ENCODE measurements at places on chromosomes 7 and 10. TPM values are rescaled to one million over a fixed set of nuclear protein-coding genes. Genes with fewer than 3 reads are reported as not detected.

The IL2RA gene
- total RNA-seq, result not detected

The FAM237B gene
- not detected for total RNA-seq

The FAM131B gene
- 0.80 TPM for total RNA-seq

DNA sequence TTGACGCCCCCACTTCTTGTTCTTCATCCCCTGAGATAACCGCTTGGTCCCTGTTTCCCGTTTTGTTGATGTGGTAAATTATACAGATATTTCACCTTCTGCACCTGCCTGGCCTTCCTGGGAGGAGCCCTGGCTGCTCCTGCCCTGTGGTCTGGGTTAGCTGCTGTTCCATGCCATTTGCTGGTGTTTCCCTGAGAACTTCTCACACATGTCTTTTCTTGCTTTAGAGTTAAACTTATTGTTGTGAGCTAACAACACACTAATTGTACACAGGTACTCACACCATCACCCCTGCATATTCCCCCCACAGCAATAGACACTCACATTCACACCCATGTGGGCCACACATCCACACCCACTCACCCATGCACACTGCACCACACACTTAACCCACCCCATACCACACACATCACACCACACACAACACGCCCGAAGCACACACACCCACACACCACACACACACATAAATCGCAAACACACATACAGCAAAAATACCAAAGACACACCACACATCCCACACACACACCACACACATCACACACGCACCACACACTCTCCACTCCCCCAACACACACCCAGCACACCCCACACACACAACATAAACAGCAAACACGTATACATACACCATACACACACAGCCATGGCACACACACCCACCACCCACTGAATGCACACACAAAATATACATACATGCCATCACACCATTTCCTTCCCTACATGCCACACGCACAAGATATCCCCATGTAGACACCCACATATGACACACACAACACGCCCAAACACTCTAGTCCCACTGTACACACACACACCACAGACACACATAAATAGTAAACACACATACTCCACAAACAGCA, 19.4 kb upstream of the ANTXRL start:
- H3K27me3 ChIP-seq, result no peaks in the 10 kb centered on the region
- H3K4me3 ChIP-seq, result no peak overlapping the region
- H3K4me1 ChIP-seq, result peaks cover 7% of the 10 kb centered on the region
- DNase-seq, result no peak
- H3K27ac ChIP-seq, result no peak overlapping the region

- H3K4me1 ChIP-seq, result 0 out of 2 replicates have a peak, but pooled peaks cover 8% of the 10 kb centered on the region
- no peak overlapping the region for H3K27ac ChIP-seq
- DNase-seq, result no peak
Measured at GRCh38 chr7:100562195-100563099, 11.3 kb downstream of the SAP25 start.

DNA sequence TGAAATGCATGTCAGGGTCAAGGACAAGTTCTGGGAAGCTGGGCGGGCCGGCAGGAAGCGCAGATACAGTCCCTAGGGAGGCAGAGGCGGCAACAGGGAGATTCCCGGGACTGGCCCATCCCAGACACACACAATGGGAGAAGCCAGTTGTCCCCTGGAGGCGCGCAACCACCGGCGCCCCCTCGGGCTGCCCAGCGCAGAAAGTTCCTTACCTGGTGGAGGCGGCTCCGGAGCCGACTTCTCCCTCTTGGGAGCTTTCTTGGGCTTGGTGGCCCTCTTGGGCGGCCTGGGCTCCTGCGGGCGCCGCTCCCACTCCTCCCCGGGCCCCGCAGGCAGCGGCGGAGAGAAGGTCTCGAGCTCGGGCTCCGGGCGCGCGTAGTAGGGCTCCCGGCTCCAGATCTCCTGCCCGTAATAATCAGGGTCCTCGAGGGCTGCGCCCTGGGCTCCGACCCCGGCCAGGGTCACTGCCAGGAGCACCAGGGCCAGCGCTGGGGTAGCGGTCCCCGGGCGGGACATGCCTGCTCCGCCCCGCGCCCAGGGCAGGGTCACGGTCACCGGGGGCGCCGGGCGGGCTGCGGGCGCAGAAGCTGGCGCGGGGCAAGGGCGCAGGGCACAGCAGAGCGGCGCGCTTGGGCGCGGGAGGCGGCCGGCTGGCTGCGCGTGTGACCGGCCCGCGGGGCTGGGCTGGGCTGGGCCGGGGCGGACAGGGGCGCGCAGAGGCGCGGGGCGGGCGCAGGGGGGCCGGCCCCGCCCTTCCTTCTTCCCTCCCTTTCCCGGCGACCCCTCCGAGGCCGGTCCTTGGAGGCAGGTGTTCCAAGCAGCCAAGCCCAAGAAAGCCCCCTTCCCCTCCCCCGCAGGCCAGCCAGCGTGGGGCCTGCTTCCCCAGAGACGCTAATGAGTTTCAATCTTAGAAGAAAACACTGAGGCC, at the start of gene CPXM2:
CPXM2 (minus strand) TSS at position 664 of the 928 bp plus-strand sequence; CDS start at position 516, 148 bp downstream.
- no peaks in the 10 kb centered on the region for H3K36me3 ChIP-seq
- H3K27me3 ChIP-seq, result peaks cover 55% of the 10 kb centered on the region
- H3K27ac ChIP-seq, result no peak within 1 kb of the TSS

DNA sequence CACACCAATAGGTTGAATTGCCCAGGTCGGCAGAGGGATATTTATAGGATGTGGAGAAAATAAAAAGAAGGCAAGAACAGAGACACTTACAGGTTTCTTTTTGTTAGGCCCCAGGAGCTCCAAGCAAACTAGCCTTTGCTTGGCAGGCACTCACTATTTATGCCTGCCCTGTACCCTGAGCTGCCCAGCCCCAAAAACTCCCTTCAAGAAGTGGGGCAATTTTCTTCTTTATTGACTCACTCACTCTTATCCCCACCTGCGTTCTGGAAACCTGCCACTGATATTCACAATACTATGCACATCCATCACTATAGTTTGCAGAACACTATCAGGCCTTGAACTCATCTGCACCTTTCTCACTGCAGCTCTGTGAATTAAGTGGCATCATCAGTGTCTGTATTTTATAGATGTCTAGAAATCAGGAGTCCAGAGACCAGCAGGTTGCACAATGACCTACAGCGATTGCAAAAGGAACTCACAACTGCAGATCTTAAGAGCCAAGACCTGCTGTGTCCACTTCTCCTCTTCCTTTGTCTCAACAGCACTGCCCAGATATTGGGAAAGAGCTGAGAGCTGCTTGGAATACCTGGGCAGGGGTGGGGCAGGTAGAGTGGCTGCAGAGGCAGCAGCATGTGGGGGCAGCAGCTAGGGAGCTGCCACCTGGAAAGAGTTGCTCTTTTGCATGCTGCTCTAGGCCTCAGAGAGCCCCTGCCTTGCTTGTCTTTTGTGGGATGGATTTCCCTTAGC, at the start of gene SFTPD:
SFTPD (minus strand) TSS at position 130 of the 747 bp plus-strand sequence. CDS start 2,446 bp downstream, outside the sequence.
- no peaks in the 10 kb centered on the region for H3K36me3 ChIP-seq
- peaks cover 27% of the 10 kb centered on the region for H3K4me1 ChIP-seq
- peak; percentile 96 for DNase-seq
- no peak within 1 kb of the TSS for H3K4me3 ChIP-seq
- H3K27me3 ChIP-seq, result peaks cover 15% of the 10 kb centered on the region

- no peak overlapping the region for H3K4me3 ChIP-seq
- no peaks in the 10 kb centered on the region for H3K36me3 ChIP-seq
- H3K27me3 ChIP-seq, result no peaks in the 10 kb centered on the region
- DNase-seq, result no peak
- peak overlapping the region; percentile 35 for H3K27ac ChIP-seq
- H3K4me1 ChIP-seq, result peaks cover 15% of the 10 kb centered on the region
Measured at GRCh38 chr10:48390933-48391845, 84.7 kb downstream of the MAPK8 start.

DNA sequence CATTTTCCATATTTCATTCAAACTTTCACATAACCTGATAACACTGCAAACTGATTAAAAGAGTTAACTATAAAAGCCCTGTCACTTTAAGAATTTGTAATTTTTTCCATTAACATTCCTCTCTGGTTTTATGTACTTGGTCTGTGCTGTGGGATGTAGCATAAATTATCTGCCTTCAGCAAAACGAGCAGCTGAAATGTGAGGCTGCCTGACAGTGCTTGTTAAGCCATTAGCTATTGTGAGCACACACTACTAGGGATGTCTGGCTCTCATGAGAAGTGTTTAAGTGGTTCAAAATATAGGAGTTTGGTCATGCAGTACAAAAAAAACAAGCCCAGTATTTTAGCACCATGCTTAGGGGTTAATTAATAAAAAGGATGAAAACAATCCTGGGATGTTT, 63.0 kb downstream of the HOXA1 start:
- no peaks in the 10 kb centered on the region for H3K36me3 ChIP-seq
- peaks cover 22% of the 10 kb centered on the region for H3K4me1 ChIP-seq
- H3K4me3 ChIP-seq, result no peak overlapping the region

GRCh38 chr10:124737708-124738107, 6.5 kb downstream of the FAM53B start:
- no peaks in the 10 kb centered on the region for H3K27me3 ChIP-seq
- H3K4me3 ChIP-seq, result no peak overlapping the region
- H3K36me3 ChIP-seq, result no peaks in the 10 kb centered on the region
- DNase-seq, result no peak
- peaks cover 21% of the 10 kb centered on the region for H3K4me1 ChIP-seq

- peaks cover 24% of the 10 kb centered on the region for H3K4me1 ChIP-seq
- DNase-seq, result no peak
- H3K36me3 ChIP-seq, result no peaks in the 10 kb centered on the region
- no peaks in the 10 kb centered on the region for H3K27me3 ChIP-seq
Measured at GRCh38 chr10:61781969-61782403, 119.3 kb downstream of the CABCOCO1 start.

GRCh38 chr7:132066761-132067171, 509.5 kb downstream of the PLXNA4 start:
- H3K27ac ChIP-seq, result peak overlapping the region; percentile 70
- no peaks in the 10 kb centered on the region for H3K36me3 ChIP-seq
- H3K27me3 ChIP-seq, result no peaks in the 10 kb centered on the region

GRCh38 chr10:29189256-29189655, 99.6 kb upstream of the LYZL1 start:
- H3K27ac ChIP-seq, result no peak overlapping the region
- H3K4me3 ChIP-seq, result no peak overlapping the region
- H3K4me1 ChIP-seq, result no peaks in the 10 kb centered on the region
- H3K27me3 ChIP-seq, result no peaks in the 10 kb centered on the region
- H3K36me3 ChIP-seq, result no peaks in the 10 kb centered on the region

GRCh38 chr7:105014693-105015389, 836 bp downstream of the KMT2E start:
- H3K36me3 ChIP-seq, result no peaks in the 10 kb centered on the region
- peak; percentile 38 for DNase-seq
- H3K4me1 ChIP-seq, result peaks cover 54% of the 10 kb centered on the region

DNA sequence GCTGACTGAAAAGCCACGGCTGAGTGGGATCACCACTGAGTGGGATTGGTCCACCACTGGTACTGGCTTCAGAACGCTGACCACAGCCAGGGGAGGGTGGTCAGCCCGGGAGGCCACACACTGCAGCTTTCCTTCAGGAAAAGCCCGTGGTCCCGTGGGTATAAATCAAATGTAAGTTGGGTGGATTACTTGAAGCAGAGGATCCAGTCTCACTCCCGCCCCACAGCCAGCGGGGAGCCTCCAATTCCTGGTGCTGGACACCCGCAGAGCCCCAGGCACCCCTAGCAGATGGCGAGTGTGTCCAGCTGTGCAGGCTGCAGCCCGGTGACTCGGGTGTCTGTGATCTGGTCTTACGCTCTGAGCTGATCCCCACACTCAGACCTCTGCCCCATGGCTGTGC, 231.1 kb upstream of the ZNF32 start:
- no peaks in the 10 kb centered on the region for H3K36me3 ChIP-seq
- no peak overlapping the region for H3K4me3 ChIP-seq
- peaks cover 85% of the 10 kb centered on the region for H3K27me3 ChIP-seq
- H3K4me1 ChIP-seq, result no peaks in the 10 kb centered on the region

DNA sequence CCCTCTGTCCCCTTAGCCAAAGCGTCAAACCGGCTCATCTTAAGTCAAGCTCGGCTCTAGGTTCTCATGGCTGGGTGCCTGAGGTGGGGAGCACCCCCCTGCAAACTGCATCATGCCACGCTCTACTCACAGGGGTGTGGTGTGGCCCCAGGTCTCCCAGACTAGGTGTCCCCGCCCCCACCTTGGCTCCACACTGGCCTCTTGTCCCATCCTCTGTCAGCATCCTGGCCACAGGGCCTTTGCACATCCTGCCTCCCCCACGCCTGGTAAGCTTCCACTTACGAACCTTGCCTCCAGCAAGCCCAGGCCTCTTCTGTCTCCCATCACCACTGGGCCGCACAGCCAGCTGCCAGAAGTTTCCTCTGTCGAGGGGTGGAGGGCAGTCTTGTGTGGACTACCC, 20.2 kb upstream of the GRIFIN start:
- H3K4me1 ChIP-seq, result peaks cover 12% of the 10 kb centered on the region
- no peak overlapping the region for H3K27ac ChIP-seq
- DNase-seq, result no peak
- H3K4me3 ChIP-seq, result no peak overlapping the region
- H3K36me3 ChIP-seq, result no peaks in the 10 kb centered on the region

DNA sequence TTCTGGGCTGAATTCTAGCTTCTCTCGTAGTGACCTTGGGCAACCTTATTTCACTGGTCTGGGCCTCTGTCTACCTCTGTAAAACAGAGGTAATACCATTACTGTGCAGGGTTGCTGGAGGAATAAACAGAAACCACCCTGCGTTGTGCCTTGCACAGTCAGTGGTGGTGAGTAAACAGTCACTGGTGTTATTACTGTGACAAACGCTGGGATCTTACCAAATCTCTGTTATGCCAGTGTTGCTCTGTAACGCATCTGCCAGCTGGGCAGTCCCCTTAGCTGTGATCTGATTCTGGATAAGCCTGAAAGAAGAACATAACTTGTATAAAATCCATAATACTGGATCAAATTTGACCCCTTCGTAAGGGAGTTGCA, 49.4 kb downstream of the NOD1 start:
- 0 out of 2 replicates have a peak, but pooled peaks cover 4% of the 10 kb centered on the region for H3K4me1 ChIP-seq
- H3K27ac ChIP-seq, result no peak overlapping the region
- DNase-seq, result no peak
- H3K27me3 ChIP-seq, result no peaks in the 10 kb centered on the region
- peaks cover 11% of the 10 kb centered on the region for H3K36me3 ChIP-seq

DNA sequence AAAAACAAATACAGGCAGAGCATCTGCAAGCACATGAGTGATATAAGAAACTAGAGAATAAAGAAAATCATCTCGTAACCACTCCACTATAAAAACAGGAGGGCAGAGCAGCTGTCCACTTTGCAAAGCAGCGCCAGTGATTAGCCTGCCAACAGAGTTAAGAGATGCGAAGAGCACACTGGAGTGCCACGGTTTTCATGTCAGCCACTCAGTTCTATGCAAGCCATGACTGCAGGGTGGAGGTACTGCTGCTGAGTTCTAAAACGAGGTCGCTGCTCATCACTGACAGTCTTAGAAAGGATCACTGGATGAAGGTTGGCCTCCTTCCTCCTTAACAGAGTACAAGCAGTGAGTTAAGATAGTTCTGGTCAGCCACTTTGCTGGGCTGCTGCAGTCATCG, 58.5 kb downstream of the FGFR2 start:
- no peak overlapping the region for H3K27ac ChIP-seq
- peaks cover 65% of the 10 kb centered on the region for H3K27me3 ChIP-seq
- H3K4me3 ChIP-seq, result no peak overlapping the region
- no peaks in the 10 kb centered on the region for H3K36me3 ChIP-seq
- no peak for DNase-seq

- H3K36me3 ChIP-seq, result no peaks in the 10 kb centered on the region
- H3K27me3 ChIP-seq, result no peaks in the 10 kb centered on the region
- H3K27ac ChIP-seq, result no peak overlapping the region
Measured at GRCh38 chr7:98795741-98796493, 73.9 kb downstream of the TMEM130 start.

Measured in PC-9 (cell line).